HCT116 (cell line): ENCODE measurements at places on chromosomes 3 and 15. TPM values are rescaled to one million over a fixed set of nuclear protein-coding genes. Genes with fewer than 3 reads are reported as not detected.

The PROK2 gene
- total RNA-seq: not detected

The LCTL gene
- not detected for total RNA-seq

DNA sequence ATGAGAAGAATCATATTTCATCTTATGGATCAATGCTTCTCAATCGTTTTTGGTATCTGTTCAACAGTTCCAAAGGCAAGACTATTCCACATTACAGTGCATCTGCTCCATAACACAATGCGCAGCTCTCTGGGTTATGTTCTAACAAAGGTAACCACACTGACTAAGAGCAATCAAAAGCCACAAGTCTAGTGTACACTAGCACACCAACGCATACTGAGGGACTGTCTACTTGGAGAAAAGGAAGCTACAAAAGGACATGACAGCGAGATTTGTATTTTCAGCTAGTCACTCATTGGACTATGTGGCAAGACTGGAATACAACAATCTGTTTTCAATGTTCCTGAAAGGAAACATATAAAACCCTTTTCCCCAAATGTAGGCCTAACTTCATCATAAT is 35.8 kb downstream of the SETD2 start:
- DNase-seq: no peak
- H3K36me3 ChIP-seq: peaks cover 13% of the 10 kb centered on the region; the same call in 1 of the 2 replicates
- no peaks in the 10 kb centered on the region for H3K27me3 ChIP-seq

GRCh38 chr3:32435911-32436815 is 44.5 kb downstream of the CMTM7 start:
- no peaks in the 10 kb centered on the region; the same call in 1 of the 2 replicates for H3K36me3 ChIP-seq
- no peaks in the 10 kb centered on the region; the same call in 1 of the 2 replicates for H3K4me1 ChIP-seq
- DNase-seq: no peak
- no peak overlapping the region for H3K4me3 ChIP-seq
- no peak overlapping the region for H3K27ac ChIP-seq

DNA sequence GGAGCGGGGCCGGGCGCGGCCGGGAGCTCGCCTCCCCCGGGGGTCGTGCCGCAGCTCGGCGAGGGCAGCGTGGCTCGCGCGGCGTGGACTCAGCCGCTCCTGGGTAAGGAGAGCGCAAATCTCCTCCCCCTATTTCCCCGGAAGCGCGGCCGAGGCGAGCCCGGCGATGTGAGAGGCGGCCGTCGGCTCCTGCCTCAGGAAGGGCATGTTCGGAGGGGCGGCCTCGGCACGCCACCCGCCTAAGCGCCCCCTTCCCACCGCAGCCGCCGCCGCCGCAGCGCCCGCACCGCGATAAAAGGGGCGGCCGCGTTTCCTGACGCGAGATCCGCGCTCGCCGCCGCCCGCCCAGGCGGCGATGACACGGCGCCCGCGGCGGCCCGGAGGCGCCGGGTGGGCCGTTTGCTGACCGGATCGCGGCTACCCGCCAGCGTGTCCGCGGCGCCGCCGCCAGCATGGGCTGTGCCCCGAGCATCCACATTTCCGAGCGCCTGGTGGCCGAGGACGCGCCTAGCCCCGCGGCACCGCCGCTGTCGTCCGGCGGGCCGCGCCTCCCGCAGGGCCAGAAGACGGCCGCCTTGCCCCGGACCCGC is at the start of gene PDE8A:
TSS of gene PDE8A (plus strand) at position 146 of the 590 bp plus-strand sequence. CDS start at position 453, 307 bp downstream.
- H3K4me3 ChIP-seq: peak within 1 kb of the TSS; percentile 75
- H3K36me3 ChIP-seq: no peaks in the 10 kb centered on the region
- H3K4me1 ChIP-seq: peaks cover 10% of the 10 kb centered on the region; the same call in 1 of the 2 replicates
- H3K27ac ChIP-seq: peak within 1 kb of the TSS; percentile 91
- no peaks in the 10 kb centered on the region for H3K27me3 ChIP-seq
- DNase-seq: no peak

- H3K4me1 ChIP-seq: peaks cover 24% of the 10 kb centered on the region
- DNase-seq: no peak
- no peaks in the 10 kb centered on the region for H3K36me3 ChIP-seq
- H3K4me3 ChIP-seq: no peak overlapping the region
- no peak overlapping the region for H3K27ac ChIP-seq
- no peaks in the 10 kb centered on the region for H3K27me3 ChIP-seq
Observed at GRCh38 chr15:31217566-31218270, 108.9 kb upstream of the KLF13 start.

DNA sequence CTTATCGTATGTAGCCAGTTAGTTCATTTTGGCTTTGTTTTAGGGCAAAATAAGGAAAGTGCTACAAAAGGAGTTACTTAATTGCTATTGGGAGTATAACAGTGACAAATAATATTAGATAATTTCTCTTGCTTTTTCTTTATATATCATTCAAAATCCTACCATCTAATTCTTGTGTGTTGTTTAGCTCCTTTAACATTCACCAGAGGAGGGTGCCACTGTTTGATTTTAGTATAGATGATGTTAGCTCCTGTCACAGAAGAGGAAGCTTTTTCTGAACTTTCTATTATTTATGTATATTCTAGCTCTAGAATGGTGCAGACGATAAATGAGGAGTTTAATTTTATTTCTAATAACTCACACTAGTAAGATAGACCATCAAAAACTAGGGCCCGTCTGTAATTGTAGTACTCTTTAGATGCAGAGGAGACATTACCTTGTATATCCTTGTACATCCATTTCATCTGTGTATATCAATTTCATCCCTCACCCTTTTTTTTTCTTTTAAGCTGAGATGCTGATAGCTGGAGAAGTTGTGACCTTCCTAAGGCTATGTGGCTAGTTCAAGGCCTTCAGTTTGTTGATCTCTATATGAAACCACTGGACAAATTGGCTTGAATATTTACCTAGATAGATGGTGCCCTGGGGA is 3.0 kb downstream of the PPM1L start:
- no peaks in the 10 kb centered on the region for H3K27me3 ChIP-seq
- no peaks in the 10 kb centered on the region; the same call in 1 of the 2 replicates for H3K4me1 ChIP-seq
- H3K27ac ChIP-seq: no peak overlapping the region
- H3K4me3 ChIP-seq: no peak overlapping the region

GRCh38 chr3:3627114-3627513 is 172.1 kb upstream of the LRRN1 start:
- H3K27ac ChIP-seq: no peak overlapping the region
- H3K36me3 ChIP-seq: no peaks in the 10 kb centered on the region
- DNase-seq: no peak
- H3K27me3 ChIP-seq: no peaks in the 10 kb centered on the region
